ENCODE measurements at places on chromosomes 4 and X.

DNA sequence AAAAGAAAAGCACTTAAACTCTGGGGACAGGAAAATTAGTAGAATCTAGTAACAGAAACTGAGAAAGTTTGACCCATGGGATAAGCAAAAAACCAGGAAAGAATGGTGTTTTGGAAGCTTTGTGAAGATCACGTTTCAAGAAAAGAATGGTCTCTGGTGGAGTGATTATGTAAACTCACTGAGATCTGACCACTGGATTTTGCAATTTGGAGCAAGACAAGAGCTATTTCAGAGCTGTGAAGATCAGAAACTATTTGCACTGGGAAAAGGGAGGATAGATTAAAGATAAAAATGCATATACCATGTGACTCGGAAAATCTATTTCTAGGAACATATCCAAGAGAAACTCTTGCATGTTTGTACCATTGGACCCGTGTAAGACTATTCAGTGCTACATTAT is 4.3 kb downstream of the TMPRSS11D start:
- DNase-seq: no peak

DNA sequence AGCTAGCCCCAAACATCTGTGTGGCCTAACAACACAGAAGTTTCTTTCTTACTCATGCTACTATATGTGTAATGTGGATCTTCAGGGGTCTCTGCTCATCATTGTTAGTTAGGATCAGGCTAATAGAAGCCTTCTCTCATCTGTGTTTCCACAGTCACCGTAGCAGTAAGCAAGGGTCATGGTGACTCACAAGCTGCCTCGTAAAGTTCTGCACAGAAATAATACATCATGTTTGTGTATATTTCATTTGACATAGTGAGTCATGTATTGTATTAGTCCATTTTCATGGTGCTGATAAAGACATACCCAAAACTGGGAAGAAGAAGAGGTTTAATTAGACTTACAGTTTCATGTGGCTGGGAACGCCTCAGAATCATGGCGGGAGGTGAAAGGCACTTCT is 38.7 kb downstream of the SLC4A4 start:
- no peak for DNase-seq

DNA sequence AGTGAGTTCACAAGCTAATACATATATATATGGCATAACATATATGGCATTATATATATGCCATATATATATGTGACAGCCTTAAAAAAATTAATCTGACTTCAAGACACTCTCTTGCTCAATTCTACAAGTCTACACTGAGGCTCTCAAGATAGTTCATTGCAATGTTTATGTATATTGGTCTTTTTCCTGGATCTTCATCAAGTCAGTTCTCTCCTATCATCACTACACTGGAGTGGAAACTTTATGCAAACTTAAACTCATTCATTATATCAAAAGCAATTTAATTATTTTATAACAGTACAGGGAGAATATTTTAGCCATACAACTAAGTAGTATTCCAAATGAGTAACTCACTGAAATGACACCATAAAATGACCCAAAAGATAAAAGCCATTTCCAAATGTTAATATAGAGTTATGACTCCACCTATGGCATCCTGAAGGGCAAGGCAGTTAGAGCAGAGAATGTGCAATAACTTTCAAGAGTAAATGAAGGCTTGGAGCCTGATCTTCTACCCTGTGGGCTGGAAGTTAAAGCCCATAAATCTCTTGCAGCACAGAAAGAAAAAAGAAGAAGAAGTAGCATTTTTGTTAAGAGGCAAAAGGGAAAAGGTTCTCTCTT is 176.3 kb upstream of the SLIT2 start:
- no peak for DNase-seq

- no peak for DNase-seq
Measured at GRCh38 chr4:138255917-138256597, 13.9 kb upstream of the SLC7A11 start.

DNA sequence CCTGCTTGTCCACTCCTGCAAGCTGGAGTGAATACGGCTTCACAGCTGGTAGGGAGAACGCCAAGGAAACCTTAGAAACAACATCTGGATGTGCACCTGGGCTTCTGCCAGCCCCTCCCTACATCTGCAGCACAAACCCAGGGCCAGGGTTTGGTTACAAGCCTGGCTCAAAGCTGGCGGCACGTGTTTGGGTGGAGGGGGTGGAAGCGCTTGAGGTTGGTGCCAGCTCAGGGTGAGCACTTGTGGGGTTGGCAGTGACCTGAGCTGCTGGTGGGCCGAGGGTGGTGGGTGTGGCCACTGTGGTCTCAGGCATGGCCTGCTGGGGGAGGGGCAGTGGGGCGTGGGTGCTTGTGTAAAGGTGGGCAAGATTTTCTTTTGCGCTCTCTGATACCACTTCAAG is 15.6 kb downstream of the ELF4 start:
- DNase-seq: no peak

- no peak for DNase-seq
Measured at GRCh38 chr4:116328261-116328860, 757.0 kb downstream of the TRAM1L1 start.

GRCh38 chrX:11210415-11210801 is 82.8 kb upstream of the AMELX start:
- DNase-seq: no peak

DNA sequence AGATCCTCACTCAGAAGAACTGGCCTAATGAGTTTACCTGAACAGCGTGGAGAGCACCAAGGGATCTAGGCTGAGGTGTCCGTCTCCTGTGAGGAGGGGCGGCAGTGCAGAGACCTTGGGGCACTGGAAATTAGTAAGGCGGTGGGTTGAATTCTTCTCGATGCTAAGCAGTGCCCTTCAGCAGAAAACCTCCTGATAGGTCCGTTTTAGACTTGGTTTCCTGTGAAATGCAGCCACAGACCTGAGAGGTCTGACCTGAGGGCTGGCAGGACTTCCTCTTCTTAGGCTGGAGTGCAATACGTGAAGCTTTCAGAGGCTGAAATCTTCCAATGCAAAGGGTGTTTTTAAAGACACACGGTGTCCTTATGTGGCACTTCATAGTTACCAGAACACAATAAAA is at the start of gene CLNK:
TSS of gene CLNK (minus strand) at position 138 of the 400 bp plus-strand sequence. CDS start 16,899 bp downstream, outside the sequence.
- DNase-seq: no peak

GRCh38 chr4:78612398-78613178 is 61.0 kb downstream of the ANXA3 start:
- DNase-seq: no peak

GRCh38 chr4:186685767-186686183 is 37.9 kb downstream of the FAT1 start:
- no peak for DNase-seq

GRCh38 chr4:54233697-54234496 is 4.8 kb downstream of the PDGFRA start:
- peak; percentile 46 for DNase-seq

DNA sequence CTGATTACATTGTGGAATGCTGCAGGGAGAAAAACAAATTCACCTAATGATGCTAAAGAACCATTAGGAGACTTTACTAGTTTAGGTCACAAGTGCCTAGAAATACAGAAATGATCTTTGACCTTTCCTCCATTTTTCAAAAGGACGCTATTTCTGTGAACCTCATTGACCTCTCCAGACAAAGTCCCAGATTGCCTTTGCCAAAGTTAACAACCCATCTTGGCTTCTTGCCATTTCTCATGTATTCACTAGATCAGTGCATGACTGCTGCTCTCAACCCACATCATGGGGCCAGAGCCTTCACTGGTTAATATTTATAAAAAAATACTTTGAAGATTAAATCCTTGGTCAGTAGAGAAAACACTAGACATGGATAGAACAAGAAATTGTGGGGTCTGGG is 19.9 kb upstream of the AR start:
- DNase-seq: no peak

GRCh38 chr4:181599134-181599533 is 644.1 kb upstream of the TENM3 start:
- DNase-seq: no peak

DNA sequence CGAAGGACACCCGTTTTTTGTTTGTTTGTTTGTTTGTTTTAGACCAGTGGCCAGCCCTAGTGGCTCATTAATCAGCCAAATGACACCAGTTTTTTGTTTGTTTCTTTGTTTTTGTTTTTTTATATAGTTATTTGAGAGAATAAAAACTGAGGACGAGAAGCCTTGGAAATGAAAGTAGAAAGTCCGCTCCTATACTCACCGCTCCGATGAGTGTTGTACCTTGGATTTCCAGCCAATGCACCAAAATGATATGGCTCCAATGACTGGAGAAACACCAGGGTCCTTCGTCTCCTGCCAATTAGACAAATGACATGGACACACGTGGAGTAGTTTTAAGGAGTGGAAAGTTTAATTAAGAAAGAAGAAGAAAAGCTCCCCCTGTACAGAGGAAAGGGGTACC is 87.9 kb downstream of the ZXDA start:
- no peak for DNase-seq

GRCh38 chrX:68112321-68112720 is 321.0 kb downstream of the OPHN1 start:
- DNase-seq: no peak

DNA sequence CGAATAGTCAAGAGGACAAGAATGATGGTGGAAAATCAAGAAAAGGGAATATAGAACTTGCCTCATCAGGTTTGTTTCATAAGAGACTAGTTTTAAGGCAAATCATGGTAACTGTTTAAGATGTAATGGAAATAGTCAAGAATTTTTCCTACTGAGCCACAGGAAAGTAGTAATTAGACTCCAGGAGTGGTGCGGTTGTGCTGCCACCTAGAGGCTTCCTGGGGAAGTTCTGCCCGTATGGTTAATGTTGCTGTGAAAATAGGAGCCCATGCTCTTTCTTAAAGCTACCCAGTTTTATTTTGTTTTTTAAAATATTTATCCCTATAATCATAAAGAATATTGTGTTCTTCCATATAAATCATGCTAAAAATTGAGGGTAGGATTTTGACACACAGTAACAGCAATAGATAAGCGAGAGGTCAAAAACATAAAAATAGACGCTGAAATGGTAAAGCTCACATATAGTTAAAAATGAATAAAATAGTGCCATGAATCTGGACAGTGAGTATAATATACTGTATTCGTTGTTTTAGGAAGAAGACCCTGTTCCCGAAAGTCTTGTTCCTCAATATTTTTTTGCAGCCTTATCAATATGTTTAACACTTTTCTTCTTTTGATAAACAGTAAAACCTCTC is 87.0 kb downstream of the PHOX2B start:
- no peak for DNase-seq

DNA sequence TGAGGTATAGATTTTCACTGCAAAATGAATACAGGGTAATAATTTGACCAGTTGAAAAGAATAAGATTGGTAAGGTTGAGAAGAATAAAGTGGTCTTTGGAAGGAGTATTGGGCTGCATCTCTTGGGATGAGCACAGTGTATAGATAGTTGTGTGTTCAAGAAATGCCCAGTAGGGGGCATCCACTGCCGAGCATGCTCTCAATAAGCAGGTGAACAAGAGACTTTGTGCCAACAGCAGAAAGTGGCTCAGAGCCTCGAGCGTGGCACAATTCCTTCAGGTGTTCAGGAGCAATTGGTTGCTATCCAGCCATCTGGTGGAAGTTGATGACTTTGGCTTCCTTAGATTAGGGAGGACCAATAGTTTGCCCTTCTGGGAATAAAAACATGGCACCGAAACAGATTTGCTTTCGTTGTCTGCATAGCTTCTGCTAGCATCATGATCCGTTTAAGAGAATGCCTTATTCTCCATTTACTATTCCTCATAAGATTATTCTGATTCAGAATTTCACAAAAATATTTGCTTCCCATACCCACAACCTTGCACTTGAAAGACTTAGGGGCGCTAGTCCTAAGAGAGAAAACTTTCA is 258.1 kb upstream of the NEIL3 start:
- DNase-seq: no peak

Measured in stimulated activated CD8-positive, alpha-beta memory T cell treated with anti-CD3 and anti-CD28 coated beads, Interleukin-12 subunit alpha, Interleukin-12 subunit beta, amount 100 ng/mL, for 4 hours (primary cell).